Muscle of leg (tissue), 16 donors: ENCODE measurements at places on chromosomes 7 and 10.
A peak's percentile ranks its signal among the peaks of the same experiment; 100 is the strongest.

DNA sequence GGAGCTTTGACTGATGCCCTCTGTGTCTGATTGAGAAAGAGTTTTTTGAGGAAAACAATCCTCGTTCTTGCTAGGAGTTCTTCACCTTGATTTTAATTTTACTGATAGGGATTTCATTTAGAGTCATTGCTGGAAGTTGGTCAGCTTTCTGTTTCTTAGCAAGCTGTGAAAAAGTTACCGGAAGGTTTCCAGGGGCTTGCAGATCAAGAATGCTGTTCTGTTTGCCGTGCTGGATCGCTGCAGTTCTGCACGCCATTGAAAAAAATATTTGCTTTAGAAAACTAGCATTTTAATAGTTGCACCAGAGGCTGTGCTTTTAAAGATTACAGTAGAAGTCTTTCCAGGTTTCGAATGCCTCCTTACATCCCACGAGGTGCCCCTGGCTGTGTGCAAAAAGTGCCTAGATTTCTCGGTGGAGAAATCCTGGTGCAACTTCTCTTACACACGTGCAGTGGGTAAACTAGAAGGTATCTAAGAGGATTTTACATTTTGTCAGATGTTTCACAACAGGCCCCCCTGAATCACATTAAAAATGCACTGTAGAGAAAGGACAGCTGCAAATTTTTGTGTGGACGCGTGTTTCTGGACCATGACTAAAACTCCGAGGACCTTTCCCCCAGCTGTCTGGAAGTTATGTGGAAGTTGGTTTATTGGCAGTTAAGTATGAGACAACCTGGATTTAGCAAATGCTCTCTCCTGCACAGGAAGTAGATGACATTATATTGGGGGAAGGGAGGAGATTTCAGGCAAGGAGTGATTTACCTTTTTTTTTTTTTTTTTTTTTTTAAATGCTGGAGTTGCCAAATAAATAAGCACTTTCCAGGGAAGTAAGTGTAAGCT is 5.8 kb downstream of the TCF7L2 start:
- peak; percentile 93 for DNase-seq

- DNase-seq = no peak
Measured at GRCh38 chr7:39667341-39667923, 44.1 kb downstream of the RALA start.

- no peak for DNase-seq
Measured at GRCh38 chr7:67950321-67951083, 953.9 kb downstream of the TYW1 start.

- DNase-seq = peak; percentile 99
Measured at GRCh38 chr10:13707156-13707881, 120.6 kb downstream of the PRPF18 start.

DNA sequence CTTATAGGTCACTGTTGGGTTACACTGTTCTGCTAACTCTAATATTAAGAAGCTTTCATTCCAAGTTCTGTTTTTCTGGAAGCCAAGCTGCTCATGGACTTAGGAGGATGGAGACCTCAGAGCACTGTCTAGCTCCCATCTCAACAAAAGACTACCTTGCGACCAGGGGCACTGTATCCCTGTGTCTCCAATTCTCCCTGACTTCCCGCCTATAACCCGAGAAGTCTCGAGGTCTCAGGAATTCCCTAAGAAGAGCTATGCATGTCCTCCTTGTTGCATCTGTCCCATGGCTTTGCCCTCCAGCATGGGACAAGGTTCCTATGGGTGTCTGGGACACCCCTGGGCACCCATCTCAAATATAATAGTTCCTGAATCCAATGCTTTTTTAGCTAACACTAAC is 31.2 kb downstream of the BTBD16 start:
- DNase-seq = no peak

DNA sequence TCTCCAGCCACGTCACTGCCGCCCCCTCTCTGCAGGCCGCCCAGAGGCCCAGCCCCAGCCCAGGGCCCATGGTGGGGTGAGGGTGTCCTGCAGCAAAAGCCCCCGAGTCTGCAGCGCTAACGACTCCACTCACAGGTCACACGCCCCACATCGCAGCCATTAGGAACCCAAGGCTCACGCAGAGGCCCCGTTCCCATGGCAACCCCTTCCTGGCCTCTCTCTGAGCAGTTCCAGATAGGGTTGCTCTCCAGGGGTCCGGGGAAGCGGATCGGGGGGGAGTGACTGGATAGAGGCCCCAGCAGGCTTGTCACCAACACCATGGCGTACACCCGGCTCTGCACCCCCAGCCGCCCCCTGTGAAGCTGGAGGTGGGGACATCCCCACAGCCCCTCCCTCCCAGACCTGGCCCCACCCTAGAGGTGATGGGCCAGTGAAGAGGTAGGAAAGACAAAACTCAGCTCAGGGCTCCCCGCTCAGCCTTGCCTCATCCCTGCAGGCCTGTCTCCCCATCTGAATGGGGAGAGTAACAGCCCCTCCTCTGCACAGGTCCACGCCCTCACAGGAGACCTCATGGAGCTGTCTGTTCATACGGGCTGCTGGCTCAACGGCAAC is 41.2 kb downstream of the TNRC18 start:
- peak; percentile 68 for DNase-seq

- no peak for DNase-seq
Measured at GRCh38 chr7:6257675-6258074, 14.7 kb downstream of the CYTH3 start.

GRCh38 chr10:32189400-32190084 is 133.3 kb upstream of the KIF5B start:
- peak; percentile 44 for DNase-seq

DNA sequence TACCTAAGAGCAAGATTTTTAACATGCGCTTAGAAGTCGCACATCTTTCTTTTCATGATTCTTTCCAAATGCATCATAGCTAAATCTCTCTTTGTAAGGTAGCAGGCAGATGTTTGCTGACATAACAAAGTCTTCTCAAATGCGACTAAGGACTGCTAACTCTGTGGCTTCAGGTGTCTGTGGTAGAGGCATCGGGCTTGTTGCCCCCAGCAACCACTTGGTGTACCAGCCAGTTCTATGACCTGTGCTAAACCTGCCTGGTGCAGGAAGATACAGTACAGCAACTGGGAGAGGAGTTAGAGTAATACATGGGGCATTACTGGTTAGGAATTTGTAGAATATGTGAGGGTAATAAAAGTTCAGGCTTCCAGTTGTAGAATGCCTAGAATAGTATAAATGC is 654.1 kb downstream of the NRG3 start:
- no peak for DNase-seq

- no peak for DNase-seq
Measured at GRCh38 chr7:33940503-33940902, 35.2 kb downstream of the BMPER start.

- DNase-seq = no peak
Measured at GRCh38 chr10:17712717-17713471, 39.1 kb upstream of the TMEM236 start.

- no peak for DNase-seq
Measured at GRCh38 chr7:95602421-95602820, 6.1 kb upstream of the PDK4 start.

GRCh38 chr7:92417913-92418312 is 29.4 kb upstream of the GATAD1 start:
- DNase-seq = no peak

- no peak for DNase-seq
Measured at GRCh38 chr10:128022261-128023196, 103.7 kb downstream of the MKI67 start.

- DNase-seq = no peak
Measured at GRCh38 chr10:71424496-71425194, 27.9 kb downstream of the CDH23 start.

GRCh38 chr10:94287336-94287735 is 75.4 kb downstream of the NOC3L start:
- peak; percentile 59 for DNase-seq

- DNase-seq = no peak
Measured at GRCh38 chr7:117555260-117555659, 75.4 kb downstream of the CFTR start.

DNA sequence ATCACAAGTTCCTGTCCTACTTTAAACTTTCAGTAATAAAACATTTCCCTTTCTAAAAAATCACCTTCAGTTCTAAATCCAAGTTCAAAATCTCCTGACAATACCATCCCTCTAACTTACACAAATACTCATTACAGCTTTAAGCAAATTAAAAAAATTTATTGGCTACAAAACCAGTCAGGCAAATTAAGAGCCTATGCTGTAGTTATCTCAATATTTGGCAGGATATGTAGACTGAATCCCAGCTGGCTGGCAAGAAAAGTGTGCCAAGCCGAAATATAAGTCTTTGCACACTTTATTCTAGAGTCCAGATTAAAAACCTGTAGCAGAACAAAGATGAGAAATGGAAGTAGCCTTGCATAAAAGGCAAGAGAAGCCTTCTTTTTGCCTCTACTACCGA is 9.5 kb downstream of the WAPL start:
- DNase-seq = no peak

DNA sequence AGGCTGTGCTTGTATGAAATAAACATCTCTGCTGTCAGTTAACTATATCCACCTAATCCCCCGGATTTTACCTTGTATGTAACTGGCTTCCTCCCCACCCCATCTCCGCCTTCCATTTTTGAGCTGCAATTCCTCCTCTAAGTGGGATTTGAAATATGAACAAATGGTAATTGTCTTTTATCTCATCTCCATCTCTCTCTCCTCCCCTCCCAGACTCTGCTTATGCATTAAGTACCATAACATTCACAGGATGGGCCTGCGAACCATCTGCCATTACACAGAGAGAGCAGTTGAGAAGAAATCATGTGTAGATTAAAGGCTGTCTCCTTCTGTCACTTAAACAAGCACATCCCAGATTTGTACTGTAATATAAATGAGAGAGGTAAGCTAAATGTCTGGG is 1169.9 kb downstream of the TYW1 start:
- DNase-seq = no peak

- DNase-seq = peak; percentile 12
Measured at GRCh38 chr10:105691811-105692210, 1050.7 kb downstream of the SORCS3 start.

GRCh38 chr7:134444961-134445315 is 14.0 kb downstream of the AKR1B1 start:
- peak; percentile 43 for DNase-seq

- DNase-seq = no peak
Measured at GRCh38 chr10:35674843-35675242, 32.7 kb upstream of the FZD8 start.

DNA sequence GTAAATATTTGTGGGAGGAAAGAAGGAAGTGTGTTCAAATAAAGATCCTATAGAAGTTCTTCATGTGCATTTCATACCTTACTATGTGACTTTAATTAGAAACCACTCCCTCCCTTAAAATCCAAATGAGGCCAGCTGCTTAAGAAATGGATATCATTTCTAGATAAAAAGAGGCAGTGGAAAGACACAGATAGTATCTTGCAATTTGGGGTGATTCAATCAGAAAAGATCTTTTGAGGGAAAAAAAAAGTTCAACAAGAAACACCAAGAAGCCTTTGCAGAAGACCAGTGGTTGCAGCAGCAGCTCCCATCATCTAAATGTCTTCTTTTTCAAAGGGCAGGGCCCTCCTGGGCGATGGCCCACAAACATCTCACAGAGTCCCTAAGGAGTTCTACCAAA is 200.1 kb downstream of the LRRN3 start:
- no peak for DNase-seq

GRCh38 chr7:32126843-32127242 is 56.6 kb upstream of the PDE1C start:
- DNase-seq = no peak

DNA sequence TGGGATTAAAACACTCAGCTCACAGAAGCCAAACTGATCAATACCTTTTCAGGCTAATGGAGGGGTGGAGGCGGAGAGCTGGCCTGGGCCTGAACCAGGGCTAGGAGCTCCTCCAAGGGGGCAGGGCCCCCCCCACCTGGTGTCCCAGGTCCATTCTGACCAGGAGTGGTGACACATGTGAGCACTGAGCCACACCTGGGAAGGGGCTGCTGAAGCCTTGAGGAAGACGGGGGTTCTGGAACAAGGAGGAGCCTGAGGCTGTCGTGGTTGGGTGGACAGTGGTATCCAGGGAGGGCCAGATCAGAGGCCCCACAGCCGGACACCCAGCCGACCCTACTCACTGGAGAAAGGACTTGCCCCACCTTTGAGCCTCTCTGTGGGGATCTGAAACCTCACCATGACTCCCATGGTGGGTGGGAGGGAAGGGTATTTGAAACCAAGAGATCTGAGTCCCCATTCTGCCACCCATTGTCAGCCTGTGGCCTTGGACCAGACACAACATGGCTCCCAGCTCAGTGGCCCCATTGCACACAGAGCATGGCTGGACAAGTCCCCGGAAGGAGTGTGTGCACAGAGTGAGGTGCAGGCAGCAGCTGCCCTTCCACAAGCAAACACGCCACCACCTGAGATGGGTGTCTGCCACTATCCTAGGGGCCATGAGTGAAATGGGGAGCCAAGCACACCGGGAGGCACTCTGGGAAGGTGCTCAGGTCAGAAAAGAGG is 12.4 kb downstream of the TMEM273 start:
- DNase-seq = no peak

DNA sequence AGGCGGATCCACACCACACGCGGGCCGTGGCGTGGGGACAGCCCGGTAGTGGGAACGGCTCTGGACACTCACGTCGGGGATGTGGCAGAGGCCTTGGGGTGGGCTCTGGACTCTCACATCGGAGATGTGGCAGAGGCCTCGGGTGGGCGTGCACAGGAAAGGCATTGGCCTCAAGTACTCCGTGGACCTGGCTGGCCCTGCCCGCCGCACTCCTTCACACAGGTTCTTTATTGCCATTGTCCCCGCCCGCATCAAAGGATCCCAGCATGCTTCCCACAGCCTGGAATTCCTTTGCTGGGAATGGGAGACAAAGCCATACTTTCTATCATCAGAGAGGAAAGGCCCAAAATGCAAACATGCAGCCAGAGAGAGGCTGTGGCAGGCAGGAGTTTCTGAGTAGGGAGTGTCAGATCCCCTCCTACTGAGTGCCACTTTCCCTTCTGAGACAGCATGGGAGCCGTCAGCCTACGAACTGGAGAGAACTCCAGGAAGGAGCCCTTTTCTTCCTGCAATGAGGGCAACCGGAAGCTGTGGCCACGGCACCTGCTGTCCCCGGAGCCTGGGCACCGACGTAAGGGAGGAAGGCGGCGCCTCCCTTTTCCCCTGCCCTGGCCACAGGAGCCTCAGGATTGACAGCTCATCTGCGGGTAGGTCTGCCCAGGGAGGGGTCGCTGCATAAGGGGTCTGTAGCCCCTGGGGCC is 51.5 kb downstream of the RBM17 start:
- DNase-seq = no peak

- peak; percentile 51 for DNase-seq
Measured at GRCh38 chr7:6536262-6537260, 14.7 kb downstream of the GRID2IP start.

DNA sequence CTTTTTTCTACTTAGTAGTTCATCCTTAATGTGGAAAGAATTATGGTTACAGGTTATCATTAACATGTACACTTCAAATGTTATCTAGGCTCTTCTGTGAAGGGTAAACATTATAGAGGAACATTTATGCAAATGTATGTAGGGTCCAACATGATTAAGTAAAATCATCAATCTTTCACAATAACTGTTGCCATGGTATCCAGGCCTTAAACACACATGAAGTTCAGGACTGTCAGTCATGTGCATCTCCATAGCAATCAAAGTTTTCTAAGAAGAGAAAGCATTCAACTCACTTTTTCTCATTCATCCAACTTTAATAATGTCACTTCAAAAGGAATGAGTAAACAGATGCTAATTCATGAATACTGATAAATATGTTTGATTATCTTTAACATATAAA is 83.6 kb downstream of the DNAJC1 start:
- no peak for DNase-seq
